ENCODE measurements at places on chromosomes 16 and 17.
A peak's percentile ranks its signal among the peaks of the same experiment; 100 is the strongest.

- no peak for DNase-seq
These were observed 4.5 kb downstream of the HOXB9 start for GRCh38 chr17:48621410-48622392.

- DNase-seq, result no peak
These were observed 351 bp upstream of the GDPD1 start for GRCh38 chr17:59219992-59220327.

DNA sequence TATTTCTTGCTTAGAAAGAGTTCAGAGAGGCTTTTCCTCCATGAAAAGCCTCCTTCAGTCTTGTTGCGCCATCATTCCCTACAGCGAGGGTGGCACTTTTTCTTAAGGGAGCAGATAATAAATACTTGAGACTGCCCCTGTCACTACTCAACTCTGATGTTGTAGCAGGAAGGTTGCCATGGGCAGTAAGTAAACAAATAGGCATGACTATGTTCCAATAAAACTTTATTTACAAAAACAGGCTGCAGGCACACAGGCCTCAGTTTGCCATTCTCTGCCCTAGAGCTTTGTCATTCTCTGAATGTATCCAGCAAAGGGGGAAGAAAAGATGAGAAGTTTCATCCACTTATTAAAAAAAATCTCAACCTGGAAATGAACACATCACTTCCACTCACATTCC is 60.4 kb downstream of the MYOCD start:
- no peak for DNase-seq

DNA sequence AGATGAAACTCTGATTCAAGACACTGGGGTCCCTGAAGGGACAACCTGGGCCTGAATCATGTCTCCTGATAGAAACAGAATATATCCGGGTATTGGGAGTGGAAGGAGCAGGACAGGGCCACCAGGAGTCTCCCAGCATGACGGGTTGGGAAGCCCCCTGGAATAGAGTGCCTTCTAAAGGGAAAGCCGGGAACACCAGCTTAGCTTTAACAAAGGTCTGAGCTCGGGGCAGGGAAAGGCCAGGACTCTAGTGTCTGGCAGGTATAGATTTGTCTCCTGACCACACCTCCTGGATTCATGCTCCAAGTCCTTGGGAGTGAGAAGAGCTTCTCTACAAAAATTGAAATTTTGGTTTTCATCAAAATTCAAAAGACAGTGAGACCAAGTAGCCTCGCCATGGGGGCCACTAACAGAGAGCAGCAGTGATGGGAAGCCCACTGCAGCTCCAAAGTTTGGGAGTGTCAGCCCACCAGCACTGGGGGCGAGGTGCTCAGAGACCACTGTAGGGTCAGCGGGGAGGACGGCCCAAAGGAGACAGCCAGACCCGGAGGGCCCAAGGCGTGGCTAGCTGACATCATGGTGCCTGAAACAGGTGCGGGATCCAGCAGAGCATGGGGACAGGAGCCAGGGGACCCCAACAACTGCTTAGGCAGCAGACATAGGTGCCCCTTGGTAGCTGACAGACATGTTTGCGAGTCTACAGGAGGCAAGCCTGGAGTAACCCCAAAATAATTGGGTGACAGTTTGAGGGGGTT is 81.0 kb downstream of the C16orf78 start:
- no peak for DNase-seq

- DNase-seq, result no peak
These were observed 514.4 kb downstream of the XYLT1 start for GRCh38 chr16:16956376-16956775.

DNA sequence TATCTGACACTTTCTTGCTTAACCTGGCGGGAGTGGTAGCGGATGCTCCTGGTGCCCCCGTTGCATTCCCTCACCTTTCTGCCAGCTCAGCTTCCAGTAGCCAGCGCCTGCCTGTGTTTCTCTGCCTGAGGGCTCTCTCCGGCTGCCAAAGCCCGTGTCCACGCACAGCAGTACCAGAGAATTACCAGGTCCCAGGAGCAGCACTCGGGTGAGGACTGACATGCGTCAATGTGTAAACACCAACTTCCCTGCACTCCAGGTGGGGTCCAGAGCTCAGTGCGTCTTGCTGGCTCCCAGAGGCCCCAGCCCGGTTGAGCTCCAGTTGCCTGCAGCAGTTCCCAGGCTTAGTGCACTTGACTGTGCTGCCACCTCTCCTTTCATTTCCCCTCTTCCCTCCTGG is 54.8 kb downstream of the CDH13 start:
- no peak for DNase-seq

- no peak for DNase-seq
These were observed 7.8 kb upstream of the MLLT6 start for GRCh38 chr17:38697061-38697820.

DNA sequence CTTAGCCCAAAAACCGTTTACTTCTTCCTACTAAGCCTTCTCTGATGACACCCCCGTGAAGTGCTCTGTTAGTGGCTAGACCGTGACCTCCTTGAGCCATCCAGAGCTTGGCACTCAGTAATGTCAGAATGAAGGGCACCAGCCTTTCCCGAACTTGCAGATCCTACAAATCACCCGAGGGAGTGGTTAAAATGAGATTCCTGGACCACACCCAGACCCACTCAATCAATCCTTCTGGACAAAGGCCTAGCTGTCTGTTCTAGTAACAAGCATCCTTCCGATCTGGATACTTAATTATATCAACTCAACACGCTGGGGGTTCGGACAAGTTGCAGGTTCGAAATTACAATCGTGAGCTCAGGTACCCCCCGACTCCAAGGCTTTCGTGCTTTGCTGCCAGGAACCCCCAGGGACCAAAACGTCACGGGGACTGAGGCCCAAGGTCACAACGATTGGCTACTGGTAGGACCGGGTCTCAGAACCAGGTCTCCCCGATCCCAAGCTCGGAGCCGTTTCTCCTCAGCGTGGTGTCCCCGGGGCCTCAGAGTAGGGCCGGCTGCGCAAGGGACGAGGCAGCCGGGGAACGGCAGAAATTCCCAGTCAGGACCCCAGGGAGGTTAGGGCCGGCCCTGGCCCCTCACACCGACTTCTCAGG is 527 bp downstream of the CIAPIN1 start:
- no peak for DNase-seq

DNA sequence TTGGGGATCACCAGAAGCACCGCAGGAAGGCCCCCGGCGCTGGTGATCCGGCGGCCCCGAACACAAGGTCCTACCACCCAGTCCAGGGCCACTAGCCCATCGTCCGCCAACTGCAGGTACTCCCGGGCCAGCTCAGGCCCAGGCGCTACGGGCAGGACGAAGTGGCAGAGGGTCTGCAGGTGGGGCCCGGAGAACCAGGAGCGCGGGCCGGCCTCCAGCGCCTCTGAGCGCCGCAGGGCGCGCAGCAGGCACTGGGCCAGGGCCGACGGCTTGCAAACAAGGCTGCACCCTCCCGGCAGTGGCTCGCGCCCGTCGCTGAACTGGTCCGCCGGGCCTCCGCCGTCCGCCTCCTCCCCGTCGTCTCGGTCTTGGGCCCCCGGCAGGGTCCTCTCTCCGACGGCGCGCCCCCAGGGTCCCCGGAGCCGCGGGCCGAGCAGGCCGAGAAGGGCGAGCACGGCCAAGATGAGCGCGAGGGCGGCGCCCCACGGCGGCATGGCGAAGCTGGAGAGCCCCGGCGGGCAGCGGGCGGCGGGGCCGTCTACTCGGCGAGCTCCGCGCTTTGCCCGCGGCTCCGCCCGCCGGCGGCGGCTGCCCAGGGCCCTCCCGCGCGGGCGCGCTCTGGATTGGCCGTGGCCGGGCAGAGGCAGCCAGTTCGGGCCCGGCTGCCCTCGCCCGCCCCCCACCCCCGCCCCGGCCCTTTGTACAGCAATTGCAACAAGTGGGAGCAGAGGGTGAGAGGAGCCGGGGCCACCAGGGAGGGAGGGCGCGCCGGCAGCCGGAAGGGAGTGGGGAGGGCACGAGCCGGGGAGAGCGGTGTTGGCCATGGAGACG is at the start of gene ABHD15:
Gene ABHD15, minus strand, starts transcription at position 565 of the 831 bp plus-strand sequence. Its CDS starts 71 bp downstream, at position 494.
- DNase-seq, result peak; percentile 51

DNA sequence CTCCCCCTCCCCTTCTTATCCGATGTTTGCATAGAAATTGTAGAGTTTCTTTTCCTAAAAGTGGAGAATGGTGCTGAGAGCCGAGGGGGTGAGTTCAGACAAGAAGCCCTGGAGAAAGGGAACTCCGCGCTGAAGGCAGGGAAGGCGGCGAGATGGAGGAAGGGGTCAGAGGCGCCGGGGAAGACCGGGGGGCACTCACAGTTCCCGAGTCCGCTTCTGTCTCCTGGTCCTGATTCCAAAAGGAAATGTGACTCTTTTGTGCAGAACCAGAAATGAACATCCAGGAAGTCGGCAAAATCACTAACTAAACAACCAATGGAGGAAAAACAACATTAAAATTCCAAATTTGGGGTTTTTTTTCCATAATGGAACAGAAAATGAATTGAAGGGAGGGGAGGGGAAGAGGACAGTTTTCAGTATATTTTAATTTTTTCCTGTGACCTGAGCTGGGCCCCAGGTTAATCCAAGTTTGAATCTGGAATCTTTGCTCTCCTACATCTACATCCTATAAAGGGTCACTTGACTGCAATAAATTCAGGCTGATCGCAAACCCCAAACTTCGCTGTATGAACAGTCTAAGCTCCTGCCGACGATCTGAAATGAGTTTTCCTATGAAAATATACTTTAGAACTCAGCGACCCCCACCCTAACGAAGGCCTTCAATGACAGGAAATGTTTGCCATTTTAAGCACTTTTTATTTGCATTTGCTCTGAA is 252.3 kb downstream of the C16orf95 start:
- DNase-seq, result no peak

GRCh38 chr16:12587646-12588277 is 215.9 kb downstream of the CPPED1 start:
- DNase-seq, result no peak

GRCh38 chr17:27293898-27294688 is at the start of gene WSB1:
TSS of gene WSB1 (plus strand) at chr17:27294114. CDS start at chr17:27294396, 282 bp downstream.
- peak; percentile 91 for DNase-seq

- DNase-seq, result no peak
These were observed 23.4 kb upstream of the ZFHX3 start for GRCh38 chr16:73071131-73071940.

DNA sequence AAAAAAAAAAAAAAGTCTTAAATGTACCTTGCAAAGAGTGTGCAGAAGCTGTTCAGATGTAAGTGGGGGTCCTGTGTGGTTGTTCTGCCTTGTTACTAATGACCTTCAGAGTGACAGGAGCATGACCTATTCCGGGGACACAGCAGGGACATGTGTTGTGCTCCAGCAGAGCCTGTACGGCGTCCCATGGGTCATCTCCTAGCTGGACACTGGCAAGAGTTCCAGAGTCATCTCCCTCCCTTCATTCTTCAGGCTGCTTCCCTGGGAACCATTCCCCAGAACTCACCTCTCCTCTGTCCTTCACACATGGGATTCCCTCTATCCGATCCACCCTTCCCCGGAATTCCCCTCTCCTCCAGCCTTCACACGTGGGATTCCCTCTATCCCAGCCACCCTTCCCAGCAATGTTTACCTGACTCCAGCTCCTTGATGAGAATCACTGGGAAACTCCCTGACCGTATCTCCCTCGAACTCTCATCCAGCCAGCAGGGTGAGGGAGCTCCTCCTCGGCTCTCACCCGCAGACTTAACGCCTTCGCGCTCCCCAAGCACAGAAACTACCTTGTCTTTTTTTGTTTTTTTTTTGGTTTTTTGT is 85.8 kb downstream of the MRM3 start:
- DNase-seq, result no peak

- DNase-seq, result no peak
These were observed 8.1 kb upstream of the KREMEN2 start for GRCh38 chr16:2955779-2956578.

GRCh38 chr17:30117675-30118081 is 1.1 kb downstream of the NSRP1 start:
- DNase-seq, result no peak

DNA sequence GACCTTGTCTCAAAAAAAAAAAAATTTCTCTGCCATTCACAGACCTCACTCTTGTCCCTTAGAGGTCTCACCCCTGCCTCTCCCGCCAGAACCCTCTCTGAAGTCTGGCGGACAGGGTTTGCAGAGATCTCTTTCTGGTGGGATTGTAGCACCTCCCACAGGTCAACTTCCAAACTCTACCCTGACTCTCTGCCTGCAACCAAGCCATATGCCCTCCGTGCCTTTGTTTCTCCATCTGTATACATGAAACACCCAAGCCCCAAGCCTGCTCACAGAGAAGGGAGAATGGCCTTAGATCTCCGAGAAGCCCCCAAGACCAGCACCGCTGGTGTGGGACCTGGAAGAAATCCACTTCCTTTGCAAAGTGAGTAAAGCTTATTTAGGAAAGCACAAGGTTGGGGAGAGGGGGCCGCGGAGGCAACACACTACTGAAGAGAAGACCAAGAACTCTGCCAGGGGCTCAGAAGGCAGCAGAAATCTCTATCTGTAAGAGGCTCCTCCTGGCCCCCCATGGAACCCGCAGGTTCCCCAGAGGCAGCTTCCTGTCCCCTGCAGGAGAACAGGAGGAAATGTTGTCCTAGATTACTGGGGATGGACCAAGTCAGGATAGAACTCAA is 219.9 kb downstream of the C16orf78 start:
- no peak for DNase-seq

DNA sequence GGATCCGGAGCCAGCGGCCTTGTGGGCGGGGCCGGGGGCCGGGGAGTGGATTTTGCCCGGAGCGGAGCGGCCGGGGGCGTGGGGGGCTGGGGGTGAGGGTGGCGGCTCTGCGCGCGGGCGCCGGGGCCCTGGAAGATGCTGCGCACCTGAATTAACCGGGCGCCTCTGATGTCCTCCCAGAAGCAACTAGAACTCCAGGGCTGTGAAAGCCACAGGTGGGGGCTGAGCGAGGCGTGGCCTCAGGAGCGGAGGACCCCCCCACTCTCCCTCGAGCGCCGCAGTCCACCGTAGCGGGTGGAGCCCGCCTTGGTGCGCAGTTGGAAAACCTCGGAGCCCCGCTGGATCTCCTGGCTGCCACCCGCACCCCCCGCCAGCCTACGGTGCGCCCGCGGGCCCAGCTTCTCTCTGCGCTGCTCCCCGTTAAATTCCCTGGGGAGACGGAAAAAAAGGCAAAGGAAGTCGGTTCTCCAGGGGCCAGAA is 549 bp downstream of the SLC26A11 start:
- no peak for DNase-seq

DNA sequence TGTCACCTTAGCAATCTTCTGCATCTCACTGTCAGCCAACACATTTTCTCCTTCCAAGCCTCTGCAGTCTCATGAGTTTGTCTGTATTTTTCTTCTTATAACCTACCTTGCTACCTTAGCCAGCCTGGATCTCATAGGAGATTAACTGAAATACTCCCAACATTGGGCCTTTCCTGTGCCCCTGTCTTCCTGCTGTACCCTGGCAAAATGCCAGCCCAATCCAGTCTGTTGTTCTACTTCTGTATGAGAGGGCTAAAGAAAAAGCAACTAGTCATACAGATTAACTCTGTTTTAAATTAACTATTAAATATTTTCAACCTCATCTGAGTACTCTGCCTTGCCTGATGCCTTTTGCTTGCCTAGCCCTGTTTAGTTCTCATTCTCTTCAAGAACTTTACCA is 18.4 kb downstream of the GOSR1 start:
- DNase-seq, result no peak

- DNase-seq, result no peak
These were observed 51.5 kb downstream of the GTF3C1 start for GRCh38 chr16:27498031-27498825.

GRCh38 chr17:78900816-78901215 is 2.2 kb downstream of the CEP295NL start:
- DNase-seq, result no peak

Measured in CD4-positive, alpha-beta T cell treated with Interleukin-15 for 4 hours (primary cell).